Stimulated activated CD8-positive, alpha-beta memory T cell treated with anti-CD3 and anti-CD28 coated beads, Interleukin-15, amount 100 ng/mL, for 4 hours (primary cell): ENCODE measurements at places on chromosomes 1 and 21.

GRCh38 chr1:157739229-157739901 lies 37.6 kb downstream of the FCRL2 start:
- DNase-seq = no peak

GRCh38 chr1:51671527-51672325 lies 54.8 kb downstream of the OSBPL9 start:
- DNase-seq = no peak

DNA sequence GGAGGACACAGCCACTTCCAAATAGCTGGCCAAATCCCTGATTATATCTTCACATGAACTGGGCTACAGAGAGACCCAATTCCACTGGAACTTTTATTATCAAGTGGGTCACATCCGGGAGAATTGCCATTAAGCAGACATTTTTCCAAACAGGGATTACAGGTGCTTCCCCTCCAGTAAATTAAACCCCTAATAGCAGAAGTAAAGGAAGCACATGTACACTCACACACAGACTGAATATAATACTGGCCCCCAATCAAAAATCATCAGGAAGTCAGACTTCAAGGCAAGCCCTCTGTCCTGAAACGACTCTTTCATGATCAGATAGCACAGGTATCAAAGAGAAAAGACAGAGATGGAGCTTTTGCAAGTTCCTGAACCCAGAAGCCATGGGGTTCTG lies 118.6 kb upstream of the PPP2R5A start:
- no peak for DNase-seq

GRCh38 chr1:62676611-62677356 lies 11.4 kb downstream of the DOCK7 start:
- DNase-seq = no peak

GRCh38 chr1:1189111-1189510 lies 15.4 kb downstream of the TTLL10 start:
- DNase-seq = no peak

DNA sequence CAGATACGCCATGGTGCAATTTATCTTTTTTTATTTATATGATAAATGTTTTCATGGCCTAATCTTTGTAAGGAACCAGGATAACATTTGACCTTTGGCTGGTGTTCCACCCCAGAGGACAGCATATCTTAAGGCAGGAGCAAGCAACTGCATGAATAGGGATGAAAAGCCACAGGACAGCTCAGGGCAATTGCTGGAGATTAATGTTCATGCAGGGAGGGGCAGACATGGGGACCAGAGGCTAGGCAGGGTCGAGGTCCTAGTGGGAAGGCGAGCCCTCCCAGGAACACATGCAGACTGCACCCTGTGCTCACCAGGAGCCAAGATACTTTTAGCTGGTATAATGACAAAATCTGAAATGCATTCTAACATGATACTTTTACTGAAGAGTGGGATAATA lies 74.4 kb upstream of the HAO2 start:
- DNase-seq = no peak

GRCh38 chr1:111856411-111857185 lies 100.9 kb downstream of the DDX20 start:
- DNase-seq = no peak

GRCh38 chr1:207798847-207799246 lies 47.0 kb downstream of the CD46 start:
- no peak for DNase-seq

GRCh38 chr1:33255347-33256220 lies 708 bp upstream of the ZNF362 start:
- no peak for DNase-seq

DNA sequence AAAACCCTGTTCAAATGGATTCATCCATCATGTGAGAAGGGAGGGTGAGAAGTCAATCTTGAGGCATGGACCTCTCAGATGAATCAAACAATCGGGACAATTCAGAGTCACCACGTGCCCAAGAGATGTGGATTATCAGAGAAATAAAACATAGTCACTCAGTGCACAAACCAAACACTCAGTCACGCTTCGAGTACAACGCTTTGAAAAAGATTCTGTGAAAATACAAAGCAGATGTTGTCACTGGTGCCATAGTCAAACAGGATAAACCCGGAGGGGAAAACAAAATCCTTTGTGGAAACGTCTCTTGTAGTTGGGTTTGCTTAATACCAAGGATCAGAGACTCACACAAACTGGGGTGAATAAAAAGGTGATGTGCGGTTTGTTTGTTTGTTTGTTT lies 188.4 kb downstream of the RRAGC start:
- DNase-seq = no peak

GRCh38 chr1:172138634-172139033 lies 281.9 kb upstream of the C1orf105 start:
- no peak for DNase-seq

DNA sequence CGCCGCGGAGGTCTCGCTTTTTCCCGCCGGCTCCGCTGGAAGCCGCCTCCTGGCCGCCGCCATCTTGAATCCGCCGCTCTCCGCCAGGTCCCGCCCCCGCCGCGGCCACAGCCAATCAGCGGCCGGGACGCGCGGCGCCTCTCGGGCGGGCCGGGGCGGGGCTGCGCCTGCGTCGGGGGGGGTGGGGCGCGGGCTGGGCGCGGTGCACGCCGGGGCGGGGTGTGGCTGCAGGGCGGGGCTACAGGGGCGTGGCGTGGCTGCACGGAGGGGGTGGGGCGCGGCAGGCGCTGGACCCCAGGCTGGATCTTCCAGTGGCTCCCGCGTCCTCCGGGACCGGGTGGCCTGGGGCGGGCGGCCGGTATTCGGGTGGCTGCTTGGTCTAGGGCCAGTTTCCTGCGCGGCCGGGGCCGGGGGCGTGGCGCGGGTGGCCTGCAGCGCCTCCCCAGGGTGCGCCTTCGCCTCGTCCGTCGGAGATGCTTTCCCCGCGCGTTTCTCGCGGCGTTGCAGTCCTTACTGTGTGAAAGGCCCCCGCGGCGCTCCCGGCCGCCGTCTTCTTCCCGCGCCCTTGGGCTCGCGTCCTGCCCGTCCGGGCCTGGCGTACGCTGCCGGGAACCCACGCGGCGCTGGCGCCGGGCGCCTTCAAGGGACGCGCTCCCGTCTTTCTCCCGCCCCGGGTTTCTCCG lies 575 bp downstream of the PCNT start:
- peak; percentile 72 for DNase-seq

DNA sequence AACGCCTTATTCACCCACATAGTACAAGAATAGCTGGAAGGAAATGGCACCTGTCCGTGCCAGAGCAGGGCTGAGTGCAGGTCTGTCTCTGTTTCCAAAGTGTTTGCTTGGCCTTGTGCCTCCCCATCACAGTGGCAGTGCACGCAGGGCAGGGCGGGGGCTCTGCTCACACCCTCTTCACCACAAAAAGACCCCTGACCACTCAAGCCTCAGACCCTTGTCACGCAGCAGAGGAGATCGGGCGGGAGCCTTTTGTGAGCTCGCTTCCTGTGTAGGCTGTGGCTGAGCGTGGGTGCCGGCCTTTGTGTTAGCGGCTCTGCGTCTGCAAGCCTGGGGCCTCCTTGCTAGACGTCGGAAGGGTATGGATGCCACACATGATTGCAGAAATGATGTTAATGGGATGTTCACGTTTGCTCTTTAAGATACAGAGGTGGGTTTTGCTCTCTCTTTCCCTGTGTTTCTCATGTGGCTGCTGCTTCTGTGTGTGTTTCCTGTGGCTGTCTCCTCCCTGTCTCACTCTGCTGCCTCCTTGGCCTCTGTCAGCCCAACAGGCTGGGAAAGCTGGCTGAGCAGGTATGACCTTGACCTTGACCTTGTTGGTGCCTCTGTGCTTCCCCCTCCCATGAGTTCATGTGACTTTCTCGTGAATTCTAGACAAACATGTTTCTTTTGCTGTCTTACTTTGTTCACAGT lies 45.4 kb downstream of the S100B start:
- DNase-seq = peak; percentile 32

DNA sequence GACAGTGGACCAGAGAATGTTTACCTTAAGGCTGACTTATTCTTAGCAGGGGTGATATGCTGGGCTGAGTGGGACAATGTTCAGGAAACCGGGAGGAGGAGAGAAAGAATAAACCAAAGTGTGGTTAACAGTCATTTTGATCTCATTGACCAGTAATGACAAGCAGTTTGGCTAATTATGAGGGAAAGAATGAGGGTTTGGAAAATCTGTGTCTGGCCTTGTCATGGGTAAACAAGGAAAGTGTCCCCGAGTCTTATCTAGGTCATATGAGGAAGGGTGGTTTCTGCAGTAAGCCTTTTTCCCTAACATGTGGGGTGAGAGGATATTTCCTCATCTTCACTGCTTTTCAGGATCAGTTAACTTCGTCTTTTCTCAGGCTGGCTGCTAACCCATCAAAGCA lies 155.0 kb downstream of the TPR start:
- DNase-seq = no peak

GRCh38 chr1:197914510-197914909 lies 2.7 kb upstream of the LHX9 start:
- no peak for DNase-seq

DNA sequence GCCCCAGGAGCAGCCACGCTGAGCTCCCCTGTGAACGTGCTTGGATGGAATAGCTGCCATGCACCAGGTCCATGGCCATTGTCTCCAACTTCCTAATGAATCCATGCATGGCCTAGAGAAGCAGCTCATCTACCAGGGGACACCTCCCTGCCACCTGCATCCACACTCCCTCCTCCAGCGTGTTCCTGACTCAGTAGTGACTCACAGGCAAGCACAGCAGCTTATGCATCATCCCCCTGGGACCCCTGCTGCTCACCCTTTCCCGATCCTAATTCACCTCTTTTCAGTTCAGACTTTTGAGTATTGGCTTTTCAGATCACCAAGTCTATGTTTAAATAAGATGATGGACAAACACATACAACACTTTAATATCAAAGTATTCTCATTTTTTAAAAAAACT lies 39.9 kb upstream of the TADA1 start:
- DNase-seq = no peak

DNA sequence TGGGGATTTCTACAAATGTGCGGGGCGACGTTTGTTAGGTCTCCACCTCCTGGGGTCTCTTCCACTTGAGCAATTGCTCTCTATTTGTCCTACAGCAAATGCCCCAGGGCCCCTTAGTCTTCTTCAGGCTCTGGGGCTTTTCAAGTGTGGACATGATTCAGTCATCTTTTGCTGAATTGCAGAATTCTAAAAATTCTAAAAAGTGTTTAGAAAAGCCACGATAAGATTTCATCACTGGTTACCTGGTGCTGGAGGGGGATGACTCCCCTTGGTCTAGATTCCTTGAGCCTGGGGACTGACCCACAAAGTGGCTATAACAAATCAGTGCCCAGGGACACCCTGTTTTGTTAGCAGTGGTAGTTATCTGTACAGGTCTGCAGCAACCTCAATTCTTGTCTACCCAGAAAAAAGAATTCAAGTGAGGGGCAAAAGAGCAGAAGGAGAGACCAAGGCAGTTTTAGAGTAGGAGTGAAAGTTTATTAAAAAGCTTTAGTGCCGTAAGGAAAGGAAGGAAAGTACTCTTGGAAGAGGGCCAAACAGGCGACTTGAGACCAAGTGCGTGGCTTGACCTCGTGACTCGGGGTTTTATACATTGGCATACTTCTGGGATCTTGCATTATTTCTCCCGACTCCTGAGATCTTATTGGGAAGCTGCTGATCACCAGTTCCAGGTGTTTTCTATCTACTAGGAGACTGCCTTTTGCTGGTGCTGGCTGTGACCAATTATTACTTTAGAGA lies 25.2 kb downstream of the PROK1 start:
- no peak for DNase-seq

DNA sequence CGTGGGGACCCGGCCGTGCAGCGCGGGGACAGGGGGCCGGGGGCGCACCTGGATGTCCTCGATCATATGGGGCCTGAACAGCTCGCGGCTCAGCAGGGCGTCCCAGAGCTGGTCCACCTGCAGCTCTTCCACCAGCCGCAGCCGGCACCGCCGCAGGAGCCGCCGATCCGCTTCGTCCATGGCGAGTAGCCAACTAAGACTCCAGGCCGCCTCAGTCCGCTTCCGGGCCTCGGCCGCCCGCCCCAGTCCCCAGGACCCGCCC lies at the start of gene CASP9:
TSS of gene CASP9 (minus strand) at position 195 of the 262 bp plus-strand sequence. CDS start at position 180, 15 bp downstream.
- DNase-seq = no peak

DNA sequence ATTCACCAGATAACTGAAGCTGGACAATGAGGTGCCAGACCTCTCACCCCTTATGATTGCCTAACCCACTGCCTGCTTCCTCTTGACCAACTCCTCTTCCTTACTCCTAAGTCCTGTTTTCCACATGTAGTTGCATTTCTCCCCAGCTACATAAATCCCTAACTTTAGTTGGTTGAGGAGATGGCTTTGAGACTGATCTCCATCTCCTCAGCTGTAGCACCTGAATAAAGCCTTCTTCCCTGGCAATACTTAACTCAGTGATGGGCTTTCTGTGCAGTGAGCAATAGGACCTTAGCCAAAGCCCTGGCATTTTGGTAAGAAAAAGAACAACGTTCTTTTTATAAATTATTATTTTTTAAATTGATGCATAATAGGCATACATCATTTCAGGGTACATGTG lies 691.1 kb downstream of the MATN1 start:
- DNase-seq = no peak

DNA sequence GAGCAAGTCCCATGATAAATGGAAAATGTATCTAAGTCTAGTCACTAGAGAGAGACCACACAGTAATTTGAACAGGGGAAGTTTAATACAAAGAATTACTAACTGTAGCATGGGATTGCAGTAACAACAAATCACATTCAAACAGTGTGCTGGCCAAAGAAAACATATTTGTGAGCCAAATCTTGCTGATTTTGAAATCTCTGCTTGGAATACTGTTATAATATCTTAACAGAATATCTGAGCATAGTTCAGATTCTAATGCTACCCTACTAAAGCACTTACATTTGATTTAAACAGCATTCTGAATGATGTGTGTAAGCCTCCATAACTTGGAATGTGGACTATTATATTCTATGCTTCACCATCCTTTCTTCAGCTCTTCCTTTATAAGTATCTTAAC lies 270.0 kb upstream of the BRINP3 start:
- no peak for DNase-seq

- no peak for DNase-seq
Measured at GRCh38 chr1:8018492-8019228, 7.4 kb downstream of the ERRFI1 start.

DNA sequence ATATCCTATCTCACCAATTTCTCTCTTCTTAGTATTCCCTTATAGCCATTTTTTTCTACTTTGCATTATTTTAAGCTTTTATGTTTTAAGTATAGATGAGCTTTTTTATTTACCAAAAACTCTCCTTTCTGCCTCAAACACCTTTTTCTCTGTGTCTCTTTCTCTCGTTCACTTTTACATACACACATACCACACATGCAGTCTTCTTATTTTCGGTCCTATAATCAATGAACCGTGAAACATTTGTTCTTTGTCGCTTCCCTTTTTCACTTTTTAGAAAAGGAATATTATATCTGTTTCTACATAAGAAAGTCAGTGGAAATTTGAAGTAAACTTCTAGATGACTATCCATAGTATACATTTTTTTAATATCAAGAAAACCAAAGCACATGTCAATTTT lies 183.2 kb downstream of the MRPL39 start:
- no peak for DNase-seq

- no peak for DNase-seq
Measured at GRCh38 chr1:57112148-57112547, 146.3 kb upstream of the C8B start.

- no peak for DNase-seq
Measured at GRCh38 chr1:186082235-186082937, 292.7 kb downstream of the TPR start.

- DNase-seq = no peak
Measured at GRCh38 chr1:80282536-80282935, 1276.0 kb upstream of the ADGRL4 start.
